ENCODE measurements at places on chromosomes 5 and 9.

GRCh38 chr5:119346394-119346793, 9.4 kb upstream of the TNFAIP8 start:
- no peak for DNase-seq

- no peak for DNase-seq
These were observed 97.4 kb downstream of the KCTD16 start for GRCh38 chr5:144267961-144268513.

- no peak for DNase-seq
These were observed 53.9 kb upstream of the RIC1 start for GRCh38 chr9:5575000-5575399.

GRCh38 chr9:38202336-38202938, 133.4 kb upstream of the SHB start:
- no peak for DNase-seq

DNA sequence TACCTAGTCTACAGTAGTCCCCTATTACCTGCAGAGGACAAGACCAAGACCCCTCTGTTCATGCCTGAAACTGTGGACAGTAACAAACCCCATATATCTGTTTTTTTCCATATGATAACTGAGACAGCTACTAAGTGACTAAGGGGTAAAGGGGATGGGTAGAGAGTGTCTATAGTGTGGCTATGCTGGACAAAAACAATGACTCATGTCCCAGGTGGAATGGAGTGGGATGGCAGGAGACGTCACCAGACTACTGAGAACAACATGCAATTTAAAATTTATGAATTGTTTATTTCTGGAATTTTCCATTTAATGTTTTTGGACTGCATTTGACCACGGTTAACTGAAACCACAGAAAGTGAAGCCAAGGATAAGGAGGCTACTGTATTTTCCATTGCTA, 171.8 kb downstream of the AGTPBP1 start:
- no peak for DNase-seq

DNA sequence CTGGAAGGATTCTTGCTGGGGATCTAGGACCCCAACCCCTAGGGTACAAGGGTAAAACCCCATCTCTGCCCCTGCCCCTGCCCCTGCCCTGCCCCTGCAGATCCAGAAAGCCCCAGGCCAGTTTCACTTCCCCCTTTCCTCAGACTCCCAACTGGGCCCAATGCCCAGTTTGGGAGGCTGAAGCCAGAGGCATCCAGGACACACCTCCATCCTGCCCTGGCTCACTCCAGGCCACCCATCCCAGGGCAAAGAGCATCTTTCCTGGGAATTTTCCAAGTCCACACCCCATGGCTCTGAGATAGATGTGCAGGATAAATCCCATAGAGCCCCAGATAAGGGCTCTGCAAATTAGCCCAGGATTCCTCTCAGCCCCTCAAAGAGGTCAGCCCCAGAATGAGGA, 17.4 kb downstream of the CNTFR start:
- DNase-seq, result no peak

GRCh38 chr9:133640580-133641395, 4.6 kb downstream of the DBH start:
- no peak for DNase-seq

GRCh38 chr5:107824821-107825220, 154.1 kb upstream of the EFNA5 start:
- no peak for DNase-seq

DNA sequence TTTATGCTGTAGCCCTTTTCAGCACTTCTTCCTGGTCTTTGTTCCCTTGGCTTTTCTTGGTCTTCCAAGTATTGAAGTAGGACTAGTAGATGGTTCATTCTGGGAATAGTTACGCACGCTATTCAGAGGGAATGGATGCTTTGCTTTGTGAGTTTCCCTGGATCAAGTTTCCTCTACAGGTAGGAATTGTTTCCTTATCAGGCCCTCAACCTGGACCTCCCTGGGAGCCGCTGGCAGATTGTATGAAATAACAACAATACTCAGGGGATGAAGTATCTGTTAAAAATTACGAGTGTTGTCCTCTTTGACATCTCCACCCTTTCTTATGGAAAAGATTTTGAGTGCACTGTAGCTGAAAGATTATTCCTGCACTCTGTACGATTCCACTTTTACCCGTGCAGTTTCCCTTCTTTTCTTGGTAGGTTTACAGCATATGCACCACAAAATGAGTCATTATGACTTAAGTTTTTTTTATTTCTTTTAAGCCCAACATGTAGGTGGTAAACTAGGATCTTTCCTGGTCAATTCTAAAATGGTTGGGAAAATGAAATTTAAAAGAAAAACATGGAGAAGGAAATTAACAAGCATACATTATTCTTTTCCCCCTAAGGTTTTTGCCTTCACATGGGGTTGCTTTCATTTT, 57.9 kb downstream of the ARHGAP26 start:
- no peak for DNase-seq

GRCh38 chr9:16191191-16191590, 638.3 kb downstream of the CCDC171 start:
- DNase-seq, result no peak

DNA sequence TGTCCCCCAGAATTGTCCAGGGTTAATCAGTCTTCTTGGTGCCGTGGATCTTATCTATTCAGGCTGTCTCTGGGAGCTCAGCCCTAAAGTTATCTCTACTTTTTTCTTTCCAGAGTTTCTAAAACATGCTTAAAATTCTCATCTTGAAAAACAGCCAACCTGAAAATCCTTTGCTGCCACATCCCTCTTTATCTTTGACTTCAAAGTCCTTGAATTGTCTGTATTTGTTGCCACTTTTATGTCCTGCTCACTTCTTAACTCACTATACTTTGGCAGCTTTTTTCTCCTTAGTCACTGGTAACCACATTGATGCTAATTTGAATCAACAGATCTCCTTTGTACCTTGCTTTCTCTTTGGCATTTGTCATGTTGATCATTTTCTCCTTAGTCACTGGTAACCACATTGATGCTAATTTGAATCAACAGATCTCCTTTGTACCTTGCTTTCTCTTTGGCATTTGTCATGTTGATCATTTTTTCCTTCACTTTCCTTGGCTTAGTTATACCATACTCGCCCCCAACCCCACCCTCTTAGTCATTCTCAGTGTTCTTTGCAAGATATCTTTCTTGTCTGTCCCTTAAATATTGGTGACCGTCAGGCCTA, 8.5 kb downstream of the DMXL1 start:
- peak; percentile 17 for DNase-seq

DNA sequence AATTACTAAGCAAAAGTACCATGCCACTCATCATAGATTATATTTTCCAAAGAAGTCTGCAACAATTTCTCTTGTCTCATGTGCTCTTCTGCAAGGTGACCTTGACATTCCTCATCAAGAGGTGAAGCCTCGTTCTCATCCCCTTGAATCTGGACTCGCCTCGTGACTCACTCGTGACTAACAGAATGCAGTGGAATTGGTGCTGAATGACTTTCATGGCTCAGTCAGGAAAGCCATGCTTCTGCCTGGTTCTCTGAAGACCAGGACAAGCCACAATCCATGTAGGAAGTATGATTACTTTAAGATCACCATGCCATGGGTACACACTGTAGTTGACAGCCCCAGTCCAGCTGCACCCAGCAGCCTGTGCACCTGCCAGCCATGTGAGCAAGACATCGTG, 335.8 kb downstream of the GADD45G start:
- DNase-seq, result no peak

DNA sequence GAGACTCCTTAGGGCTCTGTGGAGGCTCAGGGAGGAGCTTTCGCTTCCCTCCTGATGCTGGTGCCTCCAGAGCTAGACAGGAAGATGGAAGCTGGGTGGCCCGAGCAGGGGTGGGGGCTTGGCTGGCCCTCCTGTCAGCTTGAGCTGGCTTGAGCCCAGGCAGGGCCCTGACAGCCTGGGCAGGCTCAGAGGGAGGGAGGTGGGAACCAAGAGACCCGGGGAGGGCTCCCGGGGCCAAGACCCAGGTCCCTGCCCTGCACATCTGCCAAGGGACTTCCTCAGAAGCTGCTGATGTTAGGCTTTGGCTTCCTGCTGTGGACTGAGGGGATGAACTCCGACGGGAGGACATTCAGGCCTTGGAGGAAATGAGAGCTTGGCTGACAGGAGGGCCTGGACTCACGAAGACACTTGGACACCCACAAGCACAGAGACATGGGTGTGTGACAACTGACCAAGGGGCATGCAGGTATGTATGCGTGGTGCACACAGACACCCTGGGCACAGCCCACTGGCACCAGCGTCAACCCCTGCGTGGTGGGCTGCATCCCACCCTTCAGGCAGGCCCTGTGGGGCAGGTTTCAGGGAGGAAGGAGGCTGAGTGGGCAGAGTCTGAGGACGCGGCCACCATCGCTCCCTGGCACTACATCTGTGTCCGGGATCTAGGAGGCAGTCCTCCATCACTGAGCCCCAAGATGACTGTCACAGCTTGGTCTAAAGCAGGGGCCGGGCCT, 1.7 kb upstream of the LTC4S start:
- DNase-seq, result no peak

GRCh38 chr5:109567374-109568044, 122.2 kb upstream of the MAN2A1 start:
- DNase-seq, result no peak

DNA sequence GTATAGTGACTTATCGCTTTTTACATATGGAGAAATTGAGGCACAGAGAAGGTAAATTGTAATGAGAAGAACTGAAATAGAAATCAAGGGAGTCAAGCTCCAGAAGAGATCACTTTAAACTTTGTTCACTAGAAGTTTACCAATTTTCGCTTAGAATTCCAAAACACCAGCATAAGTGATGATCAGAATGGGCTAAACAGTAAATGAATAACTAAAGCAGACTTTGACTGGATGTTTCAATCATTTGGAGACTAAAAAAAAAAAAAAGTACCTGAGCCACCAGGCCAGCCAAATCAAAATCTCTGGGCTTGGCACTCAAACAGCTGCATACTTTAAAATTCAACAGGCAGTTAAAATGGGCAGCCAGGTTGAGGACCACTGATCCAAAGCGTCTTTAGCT, 38.2 kb upstream of the FYB1 start:
- no peak for DNase-seq

GRCh38 chr9:78023003-78023741, 8.4 kb downstream of the GNAQ start:
- DNase-seq, result no peak

- DNase-seq, result no peak
These were observed 375.0 kb downstream of the TMEM232 start for GRCh38 chr5:110351430-110351829.

DNA sequence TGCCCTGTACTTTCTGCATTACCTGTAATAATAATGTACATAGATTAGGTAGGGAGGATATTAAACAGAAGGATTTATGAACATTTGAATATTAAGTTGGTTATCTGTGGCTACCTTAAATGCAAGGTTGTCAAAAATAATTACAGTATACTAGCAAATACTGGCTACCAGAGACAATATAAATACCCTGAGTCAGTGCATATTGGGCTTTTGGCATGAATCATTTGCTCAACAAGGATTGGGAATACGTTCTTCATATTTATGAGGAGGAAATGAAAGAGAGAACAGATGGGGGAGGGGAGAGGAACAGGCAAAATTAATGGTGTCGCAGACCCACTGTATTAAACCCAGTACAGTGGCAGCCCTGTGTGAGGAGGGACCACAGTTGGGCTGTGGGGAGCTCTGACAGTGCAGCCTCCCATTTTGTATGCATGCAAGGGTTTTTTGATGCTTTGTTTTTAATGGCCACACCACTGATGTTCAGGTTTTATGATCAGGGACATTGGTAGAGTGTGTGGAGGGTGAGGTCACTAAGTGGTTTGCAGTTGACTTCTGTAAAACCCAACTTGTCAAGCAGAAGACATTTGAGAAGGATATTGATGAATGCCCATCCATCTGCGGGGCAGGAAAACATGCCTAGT, 56.9 kb downstream of the MVB12B start:
- no peak for DNase-seq

DNA sequence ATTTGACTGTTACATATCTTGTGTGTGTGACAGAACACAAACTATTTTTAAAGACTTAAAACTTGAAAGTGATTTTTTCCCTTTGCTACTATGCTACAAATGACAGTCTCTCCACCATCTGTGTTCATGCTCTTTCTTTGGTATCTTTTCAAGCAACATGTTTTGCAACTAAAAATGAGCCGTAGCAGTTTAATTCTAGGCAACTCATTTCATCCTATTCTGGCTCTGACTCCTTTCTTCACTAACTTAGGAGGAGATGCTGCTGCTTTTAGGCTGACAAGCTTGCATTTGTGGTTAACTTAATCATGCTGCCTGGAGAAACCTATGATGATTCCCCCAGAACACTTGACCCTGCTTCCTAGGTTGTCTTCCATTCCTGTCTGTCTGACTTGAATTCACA, 100.6 kb downstream of the HACD4 start:
- no peak for DNase-seq

DNA sequence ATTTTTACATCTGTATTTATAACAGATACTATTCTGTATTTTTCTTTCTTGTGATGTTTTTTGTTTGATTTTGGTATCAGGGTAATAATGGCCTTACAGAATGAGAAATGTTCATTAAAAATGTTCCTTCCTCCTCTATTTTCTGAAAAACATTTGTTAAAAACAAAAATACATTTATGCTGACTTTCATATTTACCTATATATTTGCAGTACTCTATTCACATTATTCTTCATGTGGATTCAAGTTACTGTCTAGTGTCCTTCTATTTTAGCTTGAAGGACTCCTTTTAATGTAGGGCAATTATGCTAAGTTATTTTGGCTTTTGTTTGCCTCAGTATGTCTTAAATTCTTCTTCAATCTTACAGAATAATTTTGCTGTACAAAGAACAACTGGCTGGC, 5.1 kb downstream of the CCDC112 start:
- no peak for DNase-seq

- no peak for DNase-seq
These were observed 2.7 kb upstream of the AGTPBP1 start for GRCh38 chr9:85744480-85744879.

DNA sequence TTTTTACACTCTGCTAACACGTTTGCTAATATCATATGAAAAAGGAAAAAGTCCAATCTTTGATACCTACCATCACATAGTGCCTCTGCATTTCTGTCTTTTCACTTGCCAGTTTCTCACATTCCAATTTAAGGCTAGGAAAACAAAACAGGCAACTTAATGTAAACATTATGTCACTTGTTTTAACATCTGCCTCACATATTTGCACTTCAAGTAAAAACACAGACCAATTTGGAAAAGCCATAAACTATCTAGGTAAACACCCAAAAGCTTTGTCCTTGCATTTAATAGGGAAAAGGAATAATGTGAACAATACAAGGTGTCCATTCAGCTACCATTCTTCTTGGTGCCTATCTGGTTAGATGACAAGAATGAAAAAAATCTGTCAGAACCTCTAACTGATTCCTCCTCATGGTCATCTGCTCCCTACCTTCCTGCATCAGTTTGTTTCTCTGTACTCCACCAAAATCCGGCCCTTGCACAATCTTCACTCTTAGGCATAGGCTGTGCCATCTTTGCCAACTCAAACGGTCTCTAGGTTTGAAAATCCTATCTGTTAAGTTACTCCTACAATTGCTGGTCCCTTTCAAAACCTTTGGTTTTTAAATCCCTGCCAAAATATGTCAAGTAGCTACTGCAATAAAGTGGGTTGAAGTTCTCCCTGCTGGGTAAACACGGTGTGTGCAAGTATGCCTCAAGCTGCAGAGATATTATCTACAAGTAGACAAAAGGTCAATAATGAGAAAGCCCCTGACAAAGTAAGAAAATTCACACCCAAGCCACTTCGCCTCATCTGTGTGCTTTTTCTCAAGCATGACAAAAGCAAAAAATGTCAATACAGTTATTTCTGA, 3.4 kb downstream of the TLE1 start:
- DNase-seq, result no peak
